ENCODE measurements at places on chromosomes 4 and X. TPM values are rescaled to one million over a fixed set of nuclear protein-coding genes. Genes with fewer than 3 reads are reported as not detected.

GRCh38 chrX:69066966-69067525 lies 98.2 kb downstream of the PJA1 start:
- no peaks in the 10 kb centered on the region for H3K36me3 ChIP-seq
- H3K4me1 ChIP-seq: peaks cover 9% of the 10 kb centered on the region
- no peak overlapping the region for H3K27ac ChIP-seq
- DNase-seq: no peak

CT45A2 gene
- total RNA-seq: not detected

GRCh38 chr4:85166318-85166717 lies 199.8 kb upstream of the WDFY3 start:
- H3K4me3 ChIP-seq: no peak overlapping the region
- peaks cover 5% of the 10 kb centered on the region for H3K4me1 ChIP-seq
- peaks cover 6% of the 10 kb centered on the region for H3K36me3 ChIP-seq
- no peaks in the 10 kb centered on the region for H3K27me3 ChIP-seq
- DNase-seq: no peak

DNA sequence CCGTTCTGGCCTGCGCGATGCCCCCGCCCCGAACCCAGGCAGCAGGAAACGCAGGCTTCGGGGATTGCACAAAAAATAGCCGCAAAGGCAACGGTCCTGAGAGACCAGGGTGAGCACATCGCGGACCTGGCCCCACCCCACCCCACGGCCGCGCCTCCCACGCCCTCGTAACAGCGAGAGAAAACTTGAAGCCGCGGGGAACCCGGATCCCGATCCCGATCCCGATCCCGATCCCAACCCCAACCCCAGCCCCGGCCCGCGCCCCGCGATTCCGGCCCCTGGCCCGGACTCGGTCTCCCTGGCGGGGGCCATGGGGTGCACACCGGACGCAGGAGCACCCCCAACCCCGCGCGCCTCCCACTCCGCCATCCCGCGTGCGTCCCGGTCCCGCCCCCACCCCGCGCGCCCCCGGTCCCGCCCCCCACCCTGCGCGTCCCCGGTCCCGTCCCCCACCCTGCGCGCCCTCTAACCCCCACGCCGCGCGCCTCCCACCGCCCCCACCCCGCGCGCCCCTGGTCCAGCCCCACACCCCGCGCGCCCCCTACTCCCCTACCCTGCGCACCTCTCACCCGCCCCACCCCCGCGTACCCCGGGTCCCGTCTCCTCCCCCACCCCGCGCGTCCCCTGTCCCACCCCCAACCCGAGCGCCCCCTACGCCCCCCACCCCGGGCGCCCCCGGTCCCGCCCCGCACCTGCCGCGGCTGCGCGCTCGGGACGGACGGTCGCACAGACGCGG lies 29.0 kb downstream of the NOP14 start:
- H3K27me3 ChIP-seq: no peaks in the 10 kb centered on the region
- H3K4me3 ChIP-seq: peak overlapping the region; percentile 80
- H3K4me1 ChIP-seq: peaks cover 26% of the 10 kb centered on the region
- H3K36me3 ChIP-seq: peaks cover 20% of the 10 kb centered on the region
- DNase-seq: no peak

ABLIM2 gene
- total RNA-seq: 2.6 TPM

- no peak overlapping the region for H3K27ac ChIP-seq
- H3K36me3 ChIP-seq: no peaks in the 10 kb centered on the region
- 0 out of 2 replicates have a peak, but pooled peaks cover 5% of the 10 kb centered on the region for H3K4me1 ChIP-seq
These were observed 66.3 kb downstream of the KCNIP4 start for GRCh38 chr4:21882051-21882839.

- H3K27ac ChIP-seq: no peak overlapping the region
- 0 out of 2 replicates have a peak, but pooled peaks cover 3% of the 10 kb centered on the region for H3K36me3 ChIP-seq
- no peaks in the 10 kb centered on the region for H3K27me3 ChIP-seq
- H3K4me1 ChIP-seq: peaks cover 19% of the 10 kb centered on the region
These were observed 1114.5 kb upstream of the LCORL start for GRCh38 chr4:19135895-19136633.

LIN54 gene
- 13.2 TPM for total RNA-seq

DNA sequence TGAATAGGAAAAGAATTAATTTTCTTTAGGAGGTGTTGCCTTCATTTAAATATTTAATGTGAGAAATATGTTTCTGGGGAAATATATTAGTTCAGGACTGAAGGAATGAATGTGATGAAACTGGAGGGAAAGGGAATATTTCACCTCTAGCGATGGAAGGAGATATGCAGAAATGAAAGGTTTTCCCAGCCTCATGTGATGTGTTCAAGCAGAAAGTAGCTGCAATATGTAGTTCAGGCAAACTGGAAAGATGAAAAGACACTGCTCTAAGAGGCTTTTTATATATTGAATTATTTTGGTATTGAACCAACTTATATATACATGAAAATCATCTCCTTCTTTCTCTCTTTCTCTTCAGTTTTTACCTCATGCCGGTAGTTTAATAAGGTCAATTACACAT lies 3.4 kb downstream of the GRID2 start:
- peak overlapping the region; percentile 93 for H3K4me3 ChIP-seq
- no peak for DNase-seq
- H3K36me3 ChIP-seq: peaks cover 1% of the 10 kb centered on the region
- H3K4me1 ChIP-seq: peaks cover 44% of the 10 kb centered on the region
- H3K27ac ChIP-seq: no peak overlapping the region

DNA sequence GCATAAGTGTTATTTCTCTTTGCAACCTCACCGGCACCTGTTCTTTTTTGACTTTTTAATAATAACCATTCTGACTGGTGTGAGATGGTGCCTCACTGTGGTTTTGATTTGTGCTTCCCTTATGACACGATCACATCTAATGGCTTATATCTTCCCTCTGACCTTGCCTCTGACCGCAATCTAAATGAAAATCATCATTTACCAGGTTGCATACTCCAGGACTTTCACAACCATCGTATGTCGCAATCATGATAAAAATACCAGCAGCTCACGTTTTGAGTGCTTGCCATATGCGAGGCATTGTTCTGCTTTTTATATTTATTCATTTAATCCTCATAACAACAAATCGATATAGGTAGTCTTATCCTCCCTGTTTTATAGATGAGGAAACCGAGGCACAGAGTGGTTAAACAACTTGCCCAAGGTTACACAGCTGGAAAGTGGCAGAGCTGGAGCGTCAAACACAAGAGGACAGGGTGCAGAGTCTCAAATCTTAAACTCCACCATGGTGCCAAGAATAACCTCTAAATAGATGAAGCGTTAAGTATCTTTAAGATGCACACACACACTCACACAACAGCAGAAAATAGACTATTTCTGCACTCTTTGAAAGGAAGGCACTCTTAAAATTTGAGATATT lies 102.2 kb downstream of the SEL1L3 start:
- H3K36me3 ChIP-seq: peaks cover 46% of the 10 kb centered on the region
- no peak overlapping the region for H3K27ac ChIP-seq
- no peak for DNase-seq
- H3K4me3 ChIP-seq: no peak overlapping the region
- no peaks in the 10 kb centered on the region for H3K27me3 ChIP-seq

- H3K27ac ChIP-seq: no peak overlapping the region
- no peaks in the 10 kb centered on the region for H3K36me3 ChIP-seq
- H3K4me3 ChIP-seq: no peak overlapping the region
- no peaks in the 10 kb centered on the region for H3K27me3 ChIP-seq
These were observed 406.5 kb downstream of the IQCM start for GRCh38 chr4:149409146-149409545.

DNA sequence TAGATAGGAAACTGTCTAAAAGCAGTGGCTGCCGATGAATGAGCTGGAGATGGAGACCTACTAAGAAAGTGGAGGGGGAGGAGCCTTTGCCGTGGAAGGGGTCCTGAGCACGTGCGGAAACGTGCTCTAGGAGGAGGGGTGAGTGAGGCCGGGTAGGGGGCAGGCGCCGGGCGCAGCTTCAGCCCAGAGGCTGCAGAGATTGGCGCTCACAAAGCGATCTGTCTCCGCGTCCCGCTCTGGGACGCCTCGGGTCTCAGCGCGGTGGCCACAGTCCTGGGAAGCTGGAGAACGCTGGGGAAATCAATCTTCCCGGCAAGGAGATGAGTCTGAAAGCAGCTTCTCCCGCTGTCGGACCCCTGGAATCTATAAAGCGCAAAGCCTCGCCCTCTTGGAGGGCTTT lies 444 bp upstream of the ARHGAP6 start:
- peak; percentile 29 for DNase-seq
- H3K27ac ChIP-seq: no peak overlapping the region
- no peaks in the 10 kb centered on the region for H3K36me3 ChIP-seq
- H3K4me3 ChIP-seq: peak overlapping the region; percentile 75
- H3K4me1 ChIP-seq: peaks cover 16% of the 10 kb centered on the region

- H3K4me3 ChIP-seq: no peak overlapping the region
- H3K27me3 ChIP-seq: no peaks in the 10 kb centered on the region
- no peak for DNase-seq
- no peak overlapping the region for H3K27ac ChIP-seq
- H3K4me1 ChIP-seq: peaks cover 15% of the 10 kb centered on the region
These were observed 58.9 kb downstream of the MOSPD2 start for GRCh38 chrX:14932136-14932535.

DNA sequence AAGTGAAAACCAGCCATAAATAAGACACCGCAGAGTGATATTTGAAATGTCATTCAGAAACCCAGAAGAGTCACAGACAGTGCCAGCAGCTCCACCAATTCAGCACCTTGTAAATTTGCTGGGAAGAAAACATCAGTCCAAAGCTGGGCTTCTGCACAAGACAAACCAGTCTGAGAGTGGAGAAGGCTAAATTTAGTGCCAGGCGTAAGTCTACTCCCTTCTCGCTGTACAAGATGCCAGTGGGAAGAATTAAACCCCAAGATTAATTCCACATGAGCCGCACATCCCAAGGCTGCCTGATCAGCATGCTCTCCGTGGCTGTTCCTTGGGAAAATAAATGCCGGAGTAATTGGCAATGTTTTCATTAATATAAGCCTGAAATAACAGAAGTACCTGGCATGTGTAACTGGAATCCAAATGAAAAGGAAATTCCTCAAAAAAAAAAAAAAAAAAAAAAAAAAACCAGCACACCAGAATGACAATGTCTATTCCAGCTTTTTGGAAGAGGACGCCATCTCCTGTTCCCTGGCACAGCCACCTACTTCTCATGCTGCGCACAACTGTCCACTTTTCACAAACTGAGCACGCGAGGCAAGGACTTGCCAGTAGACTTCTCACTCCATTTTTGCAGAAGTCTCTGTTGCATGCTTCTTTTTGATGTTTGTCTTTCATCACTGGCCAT lies 95.5 kb downstream of the NSUN7 start:
- peak overlapping the region; percentile 94 for H3K27ac ChIP-seq
- no peaks in the 10 kb centered on the region for H3K27me3 ChIP-seq

ARHGAP24 gene
- total RNA-seq: 1.4 TPM

GRCh38 chrX:68375803-68376202 lies 57.5 kb downstream of the OPHN1 start:
- H3K27me3 ChIP-seq: no peaks in the 10 kb centered on the region
- no peaks in the 10 kb centered on the region for H3K4me1 ChIP-seq

DNA sequence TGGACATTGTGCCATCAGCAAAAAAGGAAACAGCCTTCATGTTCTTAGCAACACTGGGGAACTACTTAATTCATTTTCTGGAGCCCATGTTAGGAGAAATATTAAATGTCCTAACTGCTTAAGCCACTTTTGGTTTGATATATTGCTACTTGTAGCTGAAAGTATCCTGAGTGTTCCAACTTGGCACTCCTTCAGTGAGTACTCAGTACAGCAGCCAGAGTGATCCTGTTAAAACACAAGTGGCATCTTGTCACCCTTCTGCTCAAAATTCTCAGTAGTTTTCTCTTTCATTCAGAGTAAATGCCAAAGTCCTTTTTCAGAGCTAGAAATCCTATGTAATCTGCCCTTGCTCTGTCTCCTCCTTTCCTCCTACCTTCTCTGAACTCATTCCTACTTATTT lies 522.0 kb downstream of the GRID2 start:
- no peaks in the 10 kb centered on the region for H3K4me1 ChIP-seq
- no peak overlapping the region for H3K4me3 ChIP-seq
- H3K27ac ChIP-seq: no peak overlapping the region
- H3K27me3 ChIP-seq: no peaks in the 10 kb centered on the region

- H3K4me3 ChIP-seq: no peak overlapping the region
- H3K36me3 ChIP-seq: no peaks in the 10 kb centered on the region
- DNase-seq: no peak
These were observed 2.0 kb upstream of the ZNF185 start for GRCh38 chrX:152895724-152896420.

- H3K36me3 ChIP-seq: peaks cover 39% of the 10 kb centered on the region
- no peak overlapping the region for H3K4me3 ChIP-seq
- H3K4me1 ChIP-seq: no peaks in the 10 kb centered on the region
- no peak overlapping the region for H3K27ac ChIP-seq
- DNase-seq: no peak
- H3K27me3 ChIP-seq: no peaks in the 10 kb centered on the region
These were observed 326.7 kb downstream of the ANK2 start for GRCh38 chr4:113375964-113376666.
